NCI-H774 (cell line): ENCODE measurements at places on chromosomes 12 and 14.

DNA sequence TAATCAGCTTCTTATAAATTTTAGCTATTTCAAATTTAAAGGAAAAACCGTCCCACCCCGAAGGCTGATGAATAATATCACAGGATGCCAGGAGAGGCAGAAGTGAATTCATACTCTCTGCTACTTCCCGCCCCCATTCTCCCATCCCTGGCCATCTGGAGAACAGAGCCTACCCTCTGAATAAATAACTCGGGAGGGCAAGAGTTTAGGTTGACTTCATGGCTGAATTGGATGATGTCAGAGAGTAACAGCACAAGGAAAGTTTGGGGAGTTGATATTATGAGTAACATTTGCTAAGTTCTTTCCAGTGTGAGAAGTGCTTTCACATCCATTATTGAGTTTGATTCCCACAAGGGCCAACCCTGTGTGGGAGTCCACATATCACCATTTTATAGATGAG is 241.6 kb downstream of the EGLN3 start:
- DNase-seq = no peak

- DNase-seq = no peak
These were observed 12.5 kb downstream of the AMDHD1 start for GRCh38 chr12:95955549-95956159.

GRCh38 chr14:91363776-91364523 is 53.7 kb downstream of the CCDC88C start:
- no peak for DNase-seq

- DNase-seq = no peak
These were observed 18.0 kb downstream of the PUS7L start for GRCh38 chr12:43740511-43741100.

DNA sequence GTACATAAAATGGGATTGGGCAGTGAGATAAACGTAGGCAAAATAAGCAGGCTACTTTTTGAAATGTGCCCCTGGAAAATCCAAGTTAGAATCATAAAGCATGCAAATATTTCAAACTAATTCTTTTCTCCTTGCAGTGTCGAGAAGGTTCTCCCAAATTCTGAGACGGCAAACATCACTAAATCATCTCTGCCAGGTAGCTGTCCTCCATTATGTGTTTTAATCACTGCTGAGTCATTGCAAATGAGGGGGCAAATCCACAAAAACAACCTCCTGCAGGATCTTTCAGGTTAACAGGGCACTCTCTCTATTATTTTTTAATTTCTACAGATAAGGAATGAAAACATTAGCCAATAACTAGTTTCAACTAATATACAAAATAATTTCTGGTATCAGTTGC is 63.2 kb upstream of the RIC8B start:
- DNase-seq = no peak

DNA sequence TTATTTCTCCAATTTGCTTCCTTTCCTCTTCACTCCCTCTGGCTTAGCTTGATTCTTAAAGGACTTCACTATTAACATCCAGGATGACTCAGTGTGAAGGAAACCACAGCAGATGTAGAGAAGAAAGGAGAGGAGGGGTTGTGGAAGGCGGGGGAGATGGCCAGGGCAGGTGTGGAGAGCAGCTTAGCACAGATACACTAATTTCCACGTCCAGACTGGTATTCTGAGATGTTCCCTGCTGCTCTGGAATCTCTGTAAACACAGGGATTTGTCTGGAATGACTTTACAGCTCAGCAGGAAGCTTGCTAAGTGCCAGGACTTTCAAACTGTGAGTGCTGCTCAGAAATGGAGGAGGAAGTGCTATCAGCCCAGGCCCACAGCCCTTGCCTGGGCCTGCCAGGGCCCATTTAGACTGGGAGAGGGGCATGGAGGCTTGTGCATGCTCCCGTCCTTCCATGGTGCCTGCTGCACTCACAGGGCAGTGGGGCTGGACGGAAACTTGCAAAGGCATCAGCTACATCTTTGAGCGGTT is 202.5 kb upstream of the DDHD1 start:
- DNase-seq = no peak
